Right renal cortex interstitium (tissue), 3 donors: ENCODE measurements at places on chromosomes 2 and 18.

DNA sequence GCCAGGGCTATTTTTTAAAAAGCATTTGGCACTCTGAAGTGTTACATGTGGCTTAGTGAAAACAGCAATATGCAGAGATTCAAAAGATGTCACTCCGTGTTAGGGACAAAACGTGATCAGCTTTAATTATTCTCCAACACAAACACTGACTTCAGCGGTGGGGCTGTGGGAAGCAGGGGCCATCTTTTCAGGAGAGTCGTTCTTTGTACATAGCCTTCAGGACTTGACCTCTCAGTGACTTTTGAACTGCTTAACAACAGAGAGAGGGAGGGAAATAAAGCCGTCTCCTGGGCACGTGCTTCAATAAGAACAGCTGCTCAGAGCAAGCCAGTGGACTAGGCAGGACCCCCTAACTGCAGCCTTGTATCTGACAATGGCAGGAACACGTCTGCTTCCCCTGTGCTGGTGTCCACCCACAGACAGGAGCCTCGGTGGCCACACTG lies 95.0 kb upstream of the HDAC4 start:
- DNase-seq: no peak

DNA sequence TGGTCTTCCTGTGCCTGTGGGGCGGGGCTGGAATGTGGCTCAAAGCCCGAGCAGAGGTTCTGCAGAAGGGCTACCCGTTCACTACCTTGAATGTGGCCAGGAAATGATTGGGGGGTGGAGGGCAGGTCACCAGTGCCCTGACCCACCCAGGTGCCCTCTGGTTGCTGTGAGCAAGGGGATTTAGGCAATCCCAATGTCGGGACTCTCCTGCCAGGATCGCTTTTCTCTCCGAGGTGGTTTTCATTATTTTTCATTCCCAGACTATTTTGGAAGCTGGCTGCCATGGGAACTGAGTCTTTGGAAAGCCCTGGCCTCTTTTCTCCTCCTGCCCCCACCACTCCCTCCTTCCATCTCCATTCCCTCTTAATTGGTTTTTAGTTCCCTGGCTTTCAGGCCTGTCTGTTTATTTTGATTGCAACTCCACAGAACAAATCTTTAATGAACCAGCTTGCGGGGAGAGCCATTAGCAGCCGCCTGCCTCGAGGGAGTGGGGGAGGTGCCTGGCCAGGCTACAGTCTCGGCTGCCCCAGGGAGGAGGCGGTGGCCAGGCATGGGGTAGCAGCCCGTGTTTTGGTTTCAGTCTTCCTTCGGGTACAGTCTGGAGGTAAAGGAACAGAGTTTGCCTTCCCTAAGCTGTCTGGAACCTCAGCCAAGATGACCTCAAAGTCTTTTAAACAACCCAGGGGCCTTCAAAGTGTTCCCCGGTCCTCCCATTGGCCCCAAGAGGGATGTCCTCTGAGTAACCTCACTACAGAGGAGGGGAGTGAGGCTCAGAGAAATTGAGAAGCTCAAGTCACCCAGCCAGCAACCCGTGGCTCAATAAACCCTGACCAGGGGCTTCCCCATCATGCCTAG lies 114.4 kb upstream of the HAAO start:
- no peak for DNase-seq

DNA sequence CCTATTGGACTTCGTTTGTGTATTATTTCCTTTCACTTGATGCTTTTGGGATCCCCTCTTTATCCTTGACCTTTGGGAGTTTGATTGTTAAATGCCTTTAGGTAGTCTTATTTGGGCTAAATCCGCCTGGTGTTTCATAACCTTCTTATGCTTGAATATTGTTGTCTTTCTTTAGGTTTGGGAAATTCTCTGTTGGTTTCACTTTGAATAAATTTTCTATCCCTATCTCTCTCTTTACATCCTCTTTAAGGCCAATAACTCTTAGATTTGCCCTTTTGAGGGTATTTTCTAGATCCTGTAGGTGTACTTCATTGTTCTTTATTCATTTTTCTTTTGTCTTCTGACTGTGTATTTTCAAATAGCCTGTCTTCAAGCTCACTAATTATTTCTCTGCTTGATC lies 354.7 kb downstream of the PARD3B start:
- DNase-seq: no peak

GRCh38 chr18:23596183-23596582 lies 9.9 kb upstream of the NPC1 start:
- DNase-seq: no peak

GRCh38 chr18:55878224-55878623 lies 290.2 kb upstream of the TCF4 start:
- no peak for DNase-seq

DNA sequence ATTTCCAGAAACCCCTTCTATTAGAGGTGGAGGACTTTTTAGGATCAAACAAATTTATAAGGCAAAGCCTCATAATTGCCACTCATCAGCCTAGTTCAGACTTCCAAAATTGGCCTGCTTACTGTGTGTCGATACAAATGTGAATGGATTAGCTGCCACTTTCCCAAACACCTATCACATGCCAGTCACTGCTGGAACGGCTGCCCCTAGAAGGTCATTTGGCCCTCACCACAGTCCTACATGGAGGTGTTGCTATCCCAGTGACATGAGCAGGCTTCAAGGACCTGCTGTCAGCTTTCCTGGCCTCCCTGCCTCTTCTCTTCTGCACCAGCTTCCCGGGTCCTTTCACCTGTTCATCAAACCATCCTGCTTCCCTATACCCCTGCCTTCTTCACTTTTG lies 279.2 kb upstream of the SKOR2 start:
- no peak for DNase-seq

GRCh38 chr18:64083916-64084315 lies 65.0 kb downstream of the LINC00305 start:
- no peak for DNase-seq

- DNase-seq: no peak
Measured at GRCh38 chr2:239959059-239959971, 65.8 kb downstream of the NDUFA10 start.

- no peak for DNase-seq
Measured at GRCh38 chr2:6951046-6951445, 33.8 kb downstream of the RNF144A start.

GRCh38 chr2:85353876-85354285 lies 447 bp downstream of the RETSAT start:
- DNase-seq: no peak

DNA sequence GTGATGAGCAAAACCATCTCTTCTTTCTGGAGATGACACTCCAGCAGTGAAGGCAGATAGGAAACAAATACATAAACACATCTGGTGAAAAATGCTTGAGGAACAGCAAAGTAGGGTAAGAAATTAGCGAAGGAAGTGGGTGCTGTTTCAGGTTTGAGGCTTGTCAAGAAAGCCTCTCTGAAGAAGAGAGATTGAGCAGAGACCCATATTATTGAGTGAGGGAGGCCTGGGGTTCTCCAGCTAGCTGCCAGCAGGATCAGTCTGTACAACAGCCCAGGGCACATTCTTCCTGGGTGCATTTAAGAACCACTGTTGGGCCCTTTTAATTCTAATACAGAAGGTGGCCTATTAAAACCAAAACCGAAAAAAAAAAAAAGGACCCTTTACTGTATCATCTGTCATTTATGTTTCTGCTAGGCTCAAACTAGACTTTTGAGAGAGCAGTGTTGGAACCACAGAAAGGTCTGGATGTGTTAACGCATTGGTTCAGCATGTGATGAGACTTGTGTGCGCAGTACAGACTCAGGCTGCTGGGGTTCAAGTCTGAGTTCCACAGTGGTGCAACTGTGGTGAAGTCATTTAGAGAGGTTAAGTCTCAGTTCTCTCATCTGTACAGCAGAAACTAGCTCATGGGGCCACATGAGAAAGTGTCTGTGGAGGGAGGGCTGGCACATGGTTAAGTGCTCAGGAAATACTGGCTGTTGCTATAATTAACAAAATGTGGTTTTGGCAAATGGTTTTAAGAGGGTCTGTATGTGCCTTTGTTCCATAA lies 28.9 kb downstream of the MGAT5 start:
- no peak for DNase-seq

GRCh38 chr2:12211326-12212175 lies 465.1 kb downstream of the LPIN1 start:
- no peak for DNase-seq

DNA sequence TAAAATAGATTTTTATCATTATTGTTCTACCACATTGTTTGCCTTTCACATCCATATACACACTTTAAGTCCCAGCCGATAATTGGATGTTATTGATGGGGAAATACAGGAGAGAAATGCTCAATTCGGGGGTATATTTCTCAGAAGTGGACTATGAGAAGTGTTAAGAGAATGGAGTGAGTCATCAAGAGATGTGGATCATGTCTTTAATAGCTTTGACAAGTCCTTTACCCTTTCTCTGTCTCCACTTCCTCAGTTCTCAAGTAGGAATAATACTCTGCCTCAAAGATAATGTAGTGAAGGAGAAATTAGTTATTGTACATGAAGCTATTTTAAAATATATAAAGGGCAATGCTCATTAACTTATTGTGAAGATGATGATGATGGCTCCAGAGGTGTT lies 1017.6 kb upstream of the PIK3C3 start:
- DNase-seq: no peak

GRCh38 chr2:112973156-112973555 lies 4.7 kb upstream of the IL36G start:
- no peak for DNase-seq

- DNase-seq: no peak
Measured at GRCh38 chr18:11789716-11790510, 61.3 kb upstream of the CHMP1B start.

DNA sequence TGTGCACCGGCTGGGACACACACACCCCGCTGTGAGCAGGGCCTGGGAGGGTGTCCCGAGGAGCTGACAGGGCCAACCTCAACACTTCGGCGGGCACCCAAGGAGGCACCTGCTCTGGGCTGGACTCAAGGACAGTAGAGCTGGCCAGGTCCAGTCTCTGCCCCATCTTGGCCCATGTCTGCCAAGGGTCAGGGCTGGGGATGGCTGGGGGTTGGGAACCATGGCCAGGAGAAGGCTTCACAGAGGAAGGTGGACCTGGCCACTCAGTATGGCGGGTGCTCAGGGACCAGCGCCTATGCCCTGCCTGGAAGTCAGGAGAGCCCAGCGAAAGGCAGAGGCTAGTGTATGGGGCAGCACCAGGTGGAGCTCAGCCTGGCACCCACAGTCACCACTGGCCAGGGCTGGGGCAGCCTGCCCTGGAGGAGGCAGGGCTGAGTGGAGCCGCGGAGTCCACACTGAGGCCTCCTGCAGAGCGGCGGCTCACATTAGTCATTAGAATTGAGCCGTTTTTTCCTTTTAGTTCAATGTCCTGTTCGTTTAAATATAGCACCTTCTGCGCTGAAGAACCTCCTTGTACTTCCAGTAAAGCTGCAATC lies 4.2 kb downstream of the ERFE start:
- DNase-seq: no peak

GRCh38 chr2:41706286-41706685 lies 341.5 kb upstream of the PKDCC start:
- no peak for DNase-seq

GRCh38 chr2:130756053-130756873 lies 923 bp downstream of the AMER3 start:
- DNase-seq: peak; percentile 47

GRCh38 chr18:40957533-40958070 lies 997.4 kb upstream of the PIK3C3 start:
- DNase-seq: no peak

DNA sequence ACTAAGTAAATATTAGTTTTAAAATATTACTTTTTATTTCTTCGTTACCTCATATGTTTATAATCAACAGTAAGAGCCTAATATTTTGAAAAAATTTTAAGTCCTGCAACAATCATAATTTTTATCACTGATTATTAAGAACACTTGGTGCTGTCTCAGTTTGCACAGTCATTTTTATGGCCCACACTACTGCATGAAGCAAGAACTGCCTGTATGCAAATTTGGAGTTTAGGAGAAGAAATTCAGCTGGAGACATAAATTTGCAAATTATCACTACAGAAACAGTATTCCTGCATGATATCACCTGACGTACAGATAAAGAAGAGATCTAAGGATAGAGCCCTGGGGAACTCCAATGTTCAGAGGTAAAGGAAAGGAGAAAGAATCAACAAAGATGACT lies 144.1 kb upstream of the RBBP8 start:
- DNase-seq: no peak

DNA sequence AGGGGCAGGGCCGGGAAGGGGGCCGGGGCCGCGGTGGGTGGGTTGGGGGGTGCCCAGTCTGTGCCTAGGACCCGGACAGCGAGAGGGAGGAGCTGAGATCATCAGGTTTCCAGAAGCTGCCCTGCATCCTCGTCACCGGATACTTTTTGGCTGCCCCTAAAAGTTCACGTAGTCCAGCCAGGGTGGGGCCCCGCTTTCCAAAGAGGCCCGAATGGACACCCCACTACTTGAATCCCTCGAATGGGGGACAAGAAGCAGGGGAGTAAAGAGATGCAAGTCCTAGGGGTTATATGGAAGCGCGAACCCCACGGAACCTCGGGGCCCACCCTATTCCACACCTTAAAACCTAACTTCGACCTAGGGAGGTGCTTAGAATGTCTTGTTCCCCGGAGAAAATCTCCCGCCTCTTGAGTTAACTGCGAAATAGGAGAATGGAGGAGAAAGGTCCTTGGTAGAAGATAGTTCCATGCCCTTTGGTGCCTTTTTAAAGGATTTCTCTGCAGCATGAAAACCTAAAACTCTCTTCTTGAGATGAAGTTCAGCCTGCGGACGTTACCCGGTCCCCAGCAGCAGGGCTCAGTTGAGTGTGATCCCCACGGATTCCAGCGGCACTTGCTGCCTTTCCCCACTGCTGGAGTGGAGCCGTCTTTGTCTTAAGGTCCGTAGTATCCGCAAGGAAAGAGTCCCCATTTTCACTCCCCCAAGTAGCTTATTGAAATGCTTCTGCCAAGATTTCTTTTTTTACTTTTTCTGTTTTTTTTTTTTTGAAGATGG lies 2.1 kb upstream of the RNF152 start:
- DNase-seq: no peak

GRCh38 chr18:68147728-68148127 lies 567.2 kb downstream of the TMX3 start:
- DNase-seq: no peak

GRCh38 chr2:129709956-129710598 lies 269.4 kb upstream of the RAB6C start:
- no peak for DNase-seq

GRCh38 chr2:229582151-229582550 lies 132.2 kb downstream of the DNER start:
- DNase-seq: no peak

- no peak for DNase-seq
Measured at GRCh38 chr2:241036397-241036963, 38.1 kb downstream of the SNED1 start.

- no peak for DNase-seq
Measured at GRCh38 chr2:112997151-112997550, 8.1 kb upstream of the IL36A start.

GRCh38 chr18:68033466-68033865 lies 516.9 kb upstream of the DSEL start:
- no peak for DNase-seq

DNA sequence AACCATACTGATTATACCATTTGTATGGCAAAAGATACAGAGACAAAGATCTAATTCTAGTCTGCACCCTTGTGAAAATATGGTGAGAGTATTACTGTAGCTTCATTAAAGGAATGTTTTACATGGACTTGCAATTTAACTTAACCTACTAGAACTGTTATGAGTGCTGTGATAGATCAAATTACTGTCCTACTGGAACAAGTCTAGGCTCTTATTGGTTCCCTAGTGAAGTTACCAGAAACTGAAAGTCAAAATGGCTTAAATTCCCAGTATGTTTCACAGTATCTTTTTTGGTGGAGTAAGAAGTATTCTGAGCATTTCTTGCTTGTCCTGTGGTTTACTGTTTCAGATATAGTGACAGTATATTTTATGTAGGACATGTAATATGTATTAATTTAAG lies 3.8 kb upstream of the TBR1 start:
- DNase-seq: no peak

- no peak for DNase-seq
Measured at GRCh38 chr2:175631245-175631623, 370.8 kb downstream of the LNPK start.

- no peak for DNase-seq
Measured at GRCh38 chr2:154549869-154550268, 148.6 kb upstream of the KCNJ3 start.
